Aorta (tissue), 5 donors: ENCODE measurements at places on chromosomes 11 and 22. TPM values are rescaled to one million over a fixed set of nuclear protein-coding genes. Genes with fewer than 3 reads are reported as not detected.
A peak's percentile ranks its signal among the peaks of the same experiment; 100 is the strongest.

TRIM48 gene
- total RNA-seq: not detected

- H3K27ac ChIP-seq: peak overlapping the region; percentile 94
- peak overlapping the region; percentile 30 for H3K4me3 ChIP-seq
- DNase-seq: no peak
- H3K36me3 ChIP-seq: peaks cover 3% of the 10 kb centered on the region
- no peaks in the 10 kb centered on the region for H3K4me1 ChIP-seq
Observed at GRCh38 chr22:28742562-28742962, 723 bp downstream of the HSCB start.

DNA sequence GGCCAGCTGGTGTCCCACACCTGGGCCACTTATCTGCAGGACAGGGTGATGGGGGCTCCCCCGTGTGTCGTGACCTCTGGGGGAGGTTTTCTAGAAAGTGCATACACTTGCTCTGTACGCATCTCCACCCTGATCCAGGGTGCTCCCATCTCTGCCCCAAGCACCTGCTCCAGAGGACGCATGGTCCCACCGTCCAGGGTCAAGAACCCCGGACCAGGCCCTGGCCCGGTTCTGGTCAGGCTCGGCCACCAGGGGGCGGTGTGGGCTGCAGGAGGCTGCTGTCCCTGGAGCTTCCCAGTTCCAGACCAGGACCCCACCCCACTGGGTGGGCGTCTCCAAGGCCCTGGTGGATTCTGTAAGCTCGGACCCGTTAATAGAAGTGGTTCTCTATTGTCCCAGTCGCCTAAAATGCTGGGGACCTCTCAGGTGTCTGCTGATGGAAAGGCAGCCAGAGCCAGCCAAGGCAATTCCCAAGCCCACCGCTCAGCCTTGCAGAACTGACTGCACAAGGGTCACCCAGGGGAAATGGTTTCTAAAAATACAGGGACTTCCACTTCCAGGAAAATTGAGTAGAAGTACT, 34.7 kb upstream of the SEPTIN5 start:
- no peaks in the 10 kb centered on the region for H3K4me1 ChIP-seq
- no peaks in the 10 kb centered on the region for H3K36me3 ChIP-seq
- DNase-seq: peak; percentile 88
- no peak overlapping the region for H3K27ac ChIP-seq
- no peak overlapping the region for H3K4me3 ChIP-seq

DNA sequence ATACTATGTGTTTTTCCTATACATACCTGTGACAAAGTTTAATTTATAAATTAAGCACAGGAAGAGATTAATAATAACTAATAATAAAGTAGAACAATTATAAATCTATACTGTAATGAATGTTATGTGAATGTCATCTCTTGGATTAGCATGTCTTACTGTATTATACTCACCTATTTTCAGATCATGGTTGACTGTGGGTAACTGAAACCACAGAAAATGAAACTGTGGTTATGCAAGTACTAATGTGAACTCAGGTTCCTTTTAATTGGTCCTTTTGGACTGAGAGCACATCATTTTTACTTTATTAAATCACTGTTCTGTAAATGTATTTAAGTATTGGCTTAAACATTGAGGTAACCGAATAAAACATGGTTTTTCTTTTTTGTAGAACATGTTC, 108.8 kb downstream of the PPP6R3 start:
- DNase-seq: no peak
- no peaks in the 10 kb centered on the region for H3K27me3 ChIP-seq

CHST1 gene
- 15.2 TPM for total RNA-seq

DNA sequence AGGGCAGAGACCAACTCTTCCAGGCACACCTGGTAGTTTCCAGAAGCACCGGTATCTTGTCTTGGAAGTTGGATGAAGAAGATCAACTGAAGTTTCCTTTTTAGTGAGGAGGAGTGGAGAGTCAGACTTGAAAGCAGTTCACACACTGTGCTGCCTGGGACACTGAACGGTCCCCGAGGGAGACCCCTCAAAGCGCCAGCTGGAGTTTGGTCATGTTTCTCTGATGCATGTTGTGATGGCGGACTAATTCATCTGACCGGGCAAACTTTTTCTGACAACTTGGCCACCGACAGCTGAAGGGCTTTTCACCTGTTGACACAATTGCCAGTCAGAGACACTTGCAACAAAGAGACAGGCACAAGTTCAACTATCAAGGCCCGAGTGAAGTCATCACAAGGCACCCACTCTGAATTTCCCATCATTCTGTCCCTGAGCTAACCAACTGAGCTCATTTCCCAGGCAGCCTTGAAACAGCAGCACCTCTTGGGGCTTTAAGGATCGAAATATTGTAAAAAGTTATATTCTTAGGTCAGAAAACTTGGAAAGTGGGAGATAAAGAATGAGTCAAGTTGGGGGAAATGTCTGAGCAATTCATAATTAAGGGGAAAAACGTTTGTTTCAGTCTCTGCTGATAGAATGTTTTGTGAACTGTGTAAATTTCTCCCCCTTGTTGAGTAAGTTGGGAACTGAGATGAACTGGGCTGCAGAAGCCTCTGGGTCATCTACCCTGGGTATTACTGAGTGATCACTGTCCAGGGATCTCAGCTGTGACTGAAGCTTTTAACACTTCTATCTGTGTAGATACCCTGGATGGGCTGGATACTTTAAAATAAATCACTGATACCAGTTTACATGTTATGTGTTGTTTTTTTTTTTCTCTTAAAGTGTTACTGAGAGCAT, 46.2 kb downstream of the WT1 start:
- no peak overlapping the region for H3K4me3 ChIP-seq
- no peak overlapping the region for H3K27ac ChIP-seq

SPI1 gene
- 56.0 TPM for total RNA-seq

TESMIN gene
- 0.42 TPM for total RNA-seq

GRCh38 chr11:46277313-46277621, 195 bp upstream of the CREB3L1 start:
- no peaks in the 10 kb centered on the region for H3K27me3 ChIP-seq
- peak overlapping the region; percentile 24 for H3K4me3 ChIP-seq
- no peak for DNase-seq
- no peak overlapping the region for H3K27ac ChIP-seq
- H3K36me3 ChIP-seq: no peaks in the 10 kb centered on the region

DNA sequence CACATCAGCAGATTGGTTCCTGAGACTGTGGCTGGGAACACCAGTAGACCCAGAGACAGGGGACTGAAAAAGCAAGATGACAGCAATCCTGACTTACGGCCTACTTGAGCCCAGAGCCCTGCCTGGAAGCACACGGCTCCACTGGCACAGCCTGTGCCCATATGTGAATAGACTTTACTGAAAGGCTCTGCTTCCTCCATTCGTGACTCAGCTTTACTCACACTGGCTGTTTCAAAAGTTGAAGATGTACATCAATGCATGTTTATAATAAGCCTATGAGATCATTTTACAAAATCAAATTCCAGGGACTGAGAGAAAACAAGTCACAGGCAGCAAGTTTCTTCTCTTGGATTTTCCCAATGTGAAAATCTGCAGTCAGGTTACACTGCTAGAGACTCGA, 134.6 kb upstream of the TEAD1 start:
- H3K4me1 ChIP-seq: peaks cover 4% of the 10 kb centered on the region
- DNase-seq: no peak
- H3K4me3 ChIP-seq: no peak overlapping the region
- H3K27ac ChIP-seq: no peak overlapping the region
- H3K27me3 ChIP-seq: no peaks in the 10 kb centered on the region

GVQW3 gene
- 1.9 TPM for total RNA-seq

SLC25A45 gene
- total RNA-seq: 9.1 TPM

DNA sequence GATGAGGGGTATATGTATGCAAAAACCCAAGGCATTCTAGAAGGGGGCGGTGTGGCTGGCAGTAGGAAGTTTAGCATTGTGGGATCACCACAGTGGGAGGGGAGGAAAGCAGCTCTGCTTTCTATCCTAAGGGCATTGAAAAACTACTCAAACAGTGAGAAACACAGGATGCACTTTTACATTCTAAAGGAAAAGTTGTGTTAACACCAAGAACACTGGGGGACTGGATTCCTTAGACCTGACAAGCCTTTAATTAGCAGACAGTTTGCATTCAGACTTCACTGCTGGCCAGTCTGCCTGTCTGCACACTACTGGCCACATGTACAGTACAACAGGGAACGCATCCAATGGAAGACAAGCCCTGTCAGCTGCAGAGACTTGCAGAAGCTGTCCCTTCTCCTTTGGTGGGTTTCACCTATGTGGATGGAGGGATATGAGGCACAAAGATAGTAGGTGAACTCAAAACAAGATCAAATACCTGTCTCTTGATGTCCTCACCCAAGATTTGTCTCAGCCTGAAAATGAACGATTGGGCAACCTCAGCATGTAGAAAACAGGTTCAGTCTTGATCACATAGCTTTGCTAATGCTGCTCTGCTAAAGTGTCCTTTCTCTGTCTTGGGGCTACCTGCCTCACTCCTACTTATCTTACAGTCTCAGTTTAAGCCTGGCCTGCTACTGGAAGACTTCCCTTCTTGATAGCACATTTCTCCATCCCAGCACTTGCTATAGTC, 64.8 kb downstream of the TENM4 start:
- H3K4me3 ChIP-seq: no peak overlapping the region
- H3K36me3 ChIP-seq: no peaks in the 10 kb centered on the region
- H3K27ac ChIP-seq: no peak overlapping the region
- no peaks in the 10 kb centered on the region for H3K4me1 ChIP-seq

VPREB3 gene
- not detected for total RNA-seq

DNA sequence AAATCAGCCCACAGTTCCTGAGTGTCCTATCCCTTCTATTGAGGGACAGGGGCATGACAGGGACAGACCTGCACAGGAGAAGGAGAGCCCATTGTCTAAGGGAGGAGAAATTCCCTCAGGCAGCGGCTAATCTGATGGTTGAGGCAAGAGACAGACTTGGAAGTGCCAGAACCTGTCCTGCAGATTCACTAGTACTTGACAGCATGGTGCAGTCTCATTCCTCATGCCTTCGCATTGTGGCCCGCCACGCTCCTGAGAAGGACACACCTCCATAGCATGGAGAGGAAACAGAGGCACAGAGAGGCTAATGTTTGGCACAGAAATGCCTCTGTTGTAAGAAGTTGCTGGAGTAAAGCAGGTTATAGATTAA, 3.2 kb downstream of the P2RY6 start:
- H3K27ac ChIP-seq: no peak overlapping the region
- no peak for DNase-seq
- H3K27me3 ChIP-seq: no peaks in the 10 kb centered on the region
- H3K4me3 ChIP-seq: no peak overlapping the region
- H3K36me3 ChIP-seq: no peaks in the 10 kb centered on the region

CPT1B gene
- total RNA-seq: 3.2 TPM

- no peak overlapping the region for H3K27ac ChIP-seq
- no peak overlapping the region for H3K4me3 ChIP-seq
- H3K4me1 ChIP-seq: no peaks in the 10 kb centered on the region
- no peak for DNase-seq
- no peaks in the 10 kb centered on the region for H3K27me3 ChIP-seq
Observed at GRCh38 chr22:47006433-47006832, 244.0 kb downstream of the TBC1D22A start.

- H3K27me3 ChIP-seq: no peaks in the 10 kb centered on the region
- no peak for DNase-seq
- H3K27ac ChIP-seq: no peak overlapping the region
- no peaks in the 10 kb centered on the region for H3K4me1 ChIP-seq
- no peaks in the 10 kb centered on the region for H3K36me3 ChIP-seq
Observed at GRCh38 chr11:97544431-97544830, 1154.6 kb downstream of the JRKL start.

DNA sequence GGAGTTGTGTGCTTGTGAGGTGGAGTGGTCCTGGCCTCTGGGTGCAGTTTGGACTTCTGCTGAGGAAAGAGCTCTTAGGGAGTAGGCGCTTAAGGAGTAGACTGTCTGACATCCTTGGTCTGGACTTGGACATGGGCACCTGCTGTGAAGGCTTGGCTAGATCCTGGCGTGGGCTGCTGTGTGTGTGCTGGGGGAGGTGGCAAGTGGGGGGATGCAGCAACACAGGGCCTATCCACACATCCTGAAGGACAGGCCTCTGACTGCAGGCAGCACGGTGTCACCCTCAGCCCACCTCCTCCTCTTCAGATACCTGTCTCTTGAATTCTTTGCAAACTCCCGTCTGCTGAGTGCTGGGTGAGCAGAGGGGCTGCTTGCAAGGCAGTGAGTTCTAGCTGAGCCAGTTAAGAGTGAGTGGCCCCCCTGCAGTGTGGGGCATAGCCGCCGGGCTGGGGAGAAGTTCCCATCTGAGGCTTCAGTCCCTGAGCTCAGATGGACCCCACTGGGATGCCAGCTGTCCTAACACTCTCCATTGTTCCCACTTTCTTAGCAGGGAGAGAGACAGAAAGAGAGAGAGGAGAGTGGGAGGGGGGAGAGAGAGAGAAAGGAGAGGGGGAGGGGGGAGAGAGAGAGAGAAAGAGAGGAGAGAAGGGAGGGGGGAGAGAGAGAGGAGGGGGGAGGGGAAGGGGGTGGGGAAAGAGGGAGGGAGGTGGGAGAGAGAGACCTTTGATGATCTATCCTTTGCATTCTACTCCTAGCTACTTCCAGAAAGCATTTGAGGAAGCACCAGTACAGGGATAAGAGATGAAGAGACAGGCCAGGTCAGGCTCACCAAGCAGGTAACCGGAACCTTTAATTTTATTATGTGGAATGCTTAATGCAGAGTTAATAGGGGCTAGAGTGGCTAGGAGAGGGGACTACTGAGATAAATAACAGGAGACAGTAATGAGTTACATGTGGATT, 12.6 kb downstream of the SOX10 start:
- H3K36me3 ChIP-seq: peaks cover 1% of the 10 kb centered on the region
- no peak overlapping the region for H3K27ac ChIP-seq
- DNase-seq: no peak
- no peaks in the 10 kb centered on the region for H3K4me1 ChIP-seq
- H3K4me3 ChIP-seq: no peak overlapping the region

DNA sequence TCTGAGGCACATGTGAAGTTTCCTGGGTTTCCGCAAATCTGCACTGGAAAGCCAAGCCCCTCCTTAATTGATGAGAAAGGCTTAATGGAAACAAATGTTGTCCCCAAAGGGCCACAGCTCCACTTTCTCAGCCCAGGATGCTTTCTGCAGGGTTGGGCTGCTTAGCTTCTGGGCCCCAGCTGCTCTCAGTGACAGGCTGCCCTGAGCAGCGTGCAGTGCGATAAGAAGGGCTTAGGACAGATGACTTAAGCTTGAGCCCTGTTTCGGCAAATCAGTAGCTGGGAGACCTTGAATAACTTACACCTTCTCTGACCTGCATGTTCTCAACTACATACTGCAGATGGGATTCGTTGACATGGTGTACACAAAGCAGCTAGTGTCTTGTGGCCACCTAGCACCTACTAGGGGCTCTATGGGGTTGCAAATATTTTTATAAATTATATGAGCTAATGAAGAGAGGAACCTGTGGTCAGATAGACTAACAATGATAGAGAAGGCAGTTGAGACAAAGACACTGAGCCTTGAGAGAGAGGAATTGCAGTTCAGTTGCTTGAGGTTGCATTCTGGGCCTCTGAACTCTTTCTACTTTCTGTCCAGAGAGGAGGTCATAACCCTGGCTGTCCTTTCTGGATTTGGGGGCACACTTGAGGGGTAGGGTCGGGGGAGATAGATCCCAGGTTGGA, 11.5 kb downstream of the STX3 start:
- no peak overlapping the region for H3K27ac ChIP-seq
- H3K36me3 ChIP-seq: peaks cover 2% of the 10 kb centered on the region
- no peaks in the 10 kb centered on the region for H3K4me1 ChIP-seq

GRCh38 chr11:106697058-106697457, 321.2 kb downstream of the GUCY1A2 start:
- no peaks in the 10 kb centered on the region for H3K4me1 ChIP-seq
- no peak overlapping the region for H3K4me3 ChIP-seq
- H3K27me3 ChIP-seq: no peaks in the 10 kb centered on the region
- no peaks in the 10 kb centered on the region for H3K36me3 ChIP-seq

SCN4B gene
- 11.8 TPM for total RNA-seq

LRRC4C gene
- 1.9 TPM for total RNA-seq

- H3K4me3 ChIP-seq: no peak overlapping the region
- DNase-seq: no peak
- H3K36me3 ChIP-seq: no peaks in the 10 kb centered on the region
Observed at GRCh38 chr11:9825315-9825714, 161.4 kb downstream of the SWAP70 start.

RIBC2 gene
- 0.55 TPM for total RNA-seq
